Stimulated activated CD8-positive, alpha-beta memory T cell treated with anti-CD3 and anti-CD28 coated beads, Interleukin-7, amount 100 ng/mL, for 1 hour (primary cell): ENCODE measurements at places on chromosomes 3 and 15.

DNA sequence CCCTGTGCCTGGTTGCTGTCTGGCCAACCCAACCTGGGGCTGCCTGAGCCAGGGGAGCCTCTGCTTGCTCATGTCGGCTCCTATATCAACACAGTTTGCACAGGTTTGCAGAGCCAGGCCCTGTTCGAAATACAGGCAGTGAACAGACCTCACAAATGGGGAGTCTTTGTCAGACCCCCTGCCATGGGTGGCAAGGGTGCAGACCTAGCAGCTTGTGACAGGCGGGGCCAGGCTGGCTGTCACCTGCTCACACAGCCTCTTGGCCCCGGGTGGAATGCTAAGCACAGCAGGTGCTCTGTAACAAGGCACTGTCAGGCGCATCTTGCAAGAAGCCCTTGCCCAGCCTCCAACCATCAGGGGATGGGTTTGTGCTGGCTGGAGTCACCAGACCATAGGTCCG, 47.3 kb downstream of the BDH1 start:
- DNase-seq: no peak

- no peak for DNase-seq
Measured at GRCh38 chr3:127092776-127093175, 100.2 kb upstream of the PRR23E start.

GRCh38 chr3:187750513-187751123, 5.3 kb upstream of the BCL6 start:
- DNase-seq: no peak

- no peak for DNase-seq
Measured at GRCh38 chr15:49528289-49528688, 92.3 kb downstream of the FAM227B start.

DNA sequence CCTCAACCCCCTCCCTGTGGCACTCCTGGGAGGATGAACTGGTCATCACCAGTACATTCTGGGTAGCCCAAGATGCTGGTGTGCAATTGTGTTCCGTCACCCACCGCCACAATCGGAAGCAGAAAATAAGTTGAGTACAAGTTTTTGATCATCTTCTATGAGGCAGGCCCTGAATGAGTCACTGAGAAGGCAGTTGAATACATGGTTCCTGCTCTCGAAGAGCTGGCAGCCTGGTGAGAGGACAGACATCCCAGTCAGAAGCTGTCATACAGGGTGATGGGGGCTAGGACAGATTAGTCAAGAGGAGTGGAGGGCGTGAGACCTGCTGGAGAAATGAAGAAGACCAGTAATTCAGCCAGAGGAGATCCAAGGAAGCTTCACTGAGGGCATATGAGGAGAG, 6.2 kb downstream of the CEMIP start:
- DNase-seq: no peak
